ENCODE measurements at places on chromosomes 7 and 10. TPM values are rescaled to one million over a fixed set of nuclear protein-coding genes. Genes with fewer than 3 reads are reported as not detected.

Gene RBP4
- total RNA-seq, result not detected

Gene VWA2
- total RNA-seq, result 1.7 TPM

GRCh38 chr7:143283381-143283780, 1.4 kb upstream of the TMEM139 start:
- no peak for DNase-seq

DNA sequence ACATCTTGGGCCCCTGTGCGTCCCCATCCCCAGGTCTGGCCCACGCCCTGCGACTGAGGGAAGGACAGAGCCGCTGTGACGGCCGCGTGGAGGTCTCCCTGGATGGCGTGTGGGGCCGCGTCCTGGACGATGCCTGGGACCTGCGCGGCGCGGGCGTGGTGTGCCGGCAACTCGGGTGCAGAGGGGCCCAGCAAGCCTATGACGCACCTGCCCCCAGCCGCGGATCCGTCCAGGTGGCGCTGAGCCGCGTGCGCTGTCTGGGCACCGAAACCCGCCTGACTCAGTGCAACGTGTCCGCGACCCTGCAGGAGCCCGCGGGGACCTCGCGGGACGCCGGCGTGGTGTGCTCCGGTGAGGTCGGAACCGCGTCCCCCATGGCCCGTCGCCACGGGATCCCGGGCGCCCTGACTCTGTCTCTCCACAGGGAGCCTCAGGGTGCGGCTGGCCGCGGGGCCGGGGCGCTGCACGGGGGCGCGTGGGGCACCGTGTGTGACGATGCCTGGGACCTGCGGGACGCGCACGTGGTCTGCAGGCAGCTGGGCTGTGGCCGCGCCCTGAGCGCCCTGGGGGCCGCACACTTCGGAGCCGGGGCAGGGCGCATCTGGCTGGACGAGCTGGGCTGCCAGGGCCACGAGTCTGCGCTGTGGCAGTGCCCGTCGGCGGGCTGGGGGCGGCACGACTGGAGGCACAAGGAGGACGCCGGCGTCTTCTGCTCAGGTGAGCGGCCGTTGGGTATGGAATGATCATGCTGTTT, 5.9 kb downstream of the SCART1 start:
- peak; percentile 65 for DNase-seq

- DNase-seq, result no peak
Measured at GRCh38 chr7:23072048-23072447, 33.5 kb upstream of the KLHL7 start.

Gene SLC26A3
- not detected for total RNA-seq

- DNase-seq, result no peak
Measured at GRCh38 chr10:69042417-69042816, 45.5 kb upstream of the SRGN start.

- DNase-seq, result peak; percentile 54
Measured at GRCh38 chr7:157961731-157962457, 625.1 kb downstream of the DNAJB6 start.

Gene PHYHIPL
- not detected for total RNA-seq

Gene PNLIP
- not detected for total RNA-seq

Gene CCDC146
- 13.5 TPM for total RNA-seq

DNA sequence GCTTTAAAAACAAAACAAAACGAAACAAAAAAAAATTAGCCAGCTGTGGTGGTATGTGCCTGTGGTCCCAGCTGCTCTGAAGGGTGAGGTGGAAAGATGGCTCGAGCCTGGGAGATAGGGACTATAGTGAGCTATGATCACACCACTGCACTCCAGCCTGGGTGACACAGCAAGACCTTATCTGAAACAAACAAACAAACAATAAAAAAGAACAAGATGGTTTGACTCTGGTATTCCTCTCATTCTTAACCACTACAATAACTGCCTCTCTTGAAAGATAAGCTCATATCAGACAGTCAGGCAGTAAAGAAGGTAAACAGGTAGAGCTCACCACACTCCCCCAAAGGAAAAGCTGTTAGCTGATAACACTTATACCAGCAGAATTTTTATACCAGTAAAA, 14.1 kb upstream of the DUSP5 start:
- no peak for DNase-seq

- DNase-seq, result no peak
Measured at GRCh38 chr10:122740640-122741039, 41.0 kb upstream of the C10orf120 start.

DNA sequence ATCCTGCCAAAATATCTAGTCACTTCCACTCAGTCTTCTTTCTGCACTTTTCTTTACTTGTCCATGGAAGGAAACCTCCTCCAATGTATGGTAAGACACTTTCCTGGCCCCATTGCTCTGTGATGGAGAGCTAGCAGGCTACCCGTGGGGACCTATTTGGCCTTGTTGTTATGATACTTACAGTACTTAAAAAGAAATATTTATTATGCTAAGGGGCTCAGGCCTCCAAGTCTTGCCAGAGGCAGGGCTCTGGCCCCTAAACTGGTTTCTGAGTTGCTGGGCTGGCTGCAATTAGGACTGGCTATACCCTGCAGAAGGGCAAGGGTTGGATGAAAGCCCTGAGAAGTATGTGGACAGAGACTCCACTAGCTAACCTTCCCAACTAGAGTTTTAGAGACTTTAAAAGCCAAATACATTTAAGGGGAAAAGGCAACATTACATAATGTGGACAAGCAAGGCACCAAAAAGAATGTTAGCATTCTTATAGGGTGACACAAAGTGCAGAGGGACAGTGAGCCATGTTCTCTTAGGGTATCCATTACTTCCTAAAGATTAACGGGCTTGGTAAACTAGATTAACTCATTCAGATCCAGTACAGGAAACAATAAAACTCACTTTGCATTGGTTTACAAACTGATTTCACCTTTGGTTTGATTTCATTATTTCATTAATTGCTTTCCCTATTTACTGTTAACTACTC, 84.9 kb upstream of the INHBA start:
- no peak for DNase-seq

DNA sequence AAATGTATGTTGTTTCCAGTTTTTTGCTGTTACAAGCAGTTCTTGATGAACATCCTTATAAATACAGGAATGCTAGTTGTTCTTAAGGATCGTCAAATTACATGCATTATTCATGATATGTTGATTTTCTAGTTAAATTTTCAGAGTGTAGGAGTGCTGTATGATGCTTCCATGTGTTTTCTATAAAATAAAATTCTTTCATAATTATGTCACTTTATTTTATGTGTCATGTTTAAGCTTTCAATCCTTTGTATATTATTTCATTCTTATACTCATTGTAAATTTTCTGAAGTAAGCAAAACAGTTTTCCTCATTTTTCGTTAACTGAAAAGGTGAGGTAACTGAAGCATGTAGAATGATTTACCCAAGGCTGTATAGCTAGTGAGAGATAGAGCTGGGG, 16.8 kb upstream of the MYPN start:
- no peak for DNase-seq

Gene HMX2
- total RNA-seq, result not detected

DNA sequence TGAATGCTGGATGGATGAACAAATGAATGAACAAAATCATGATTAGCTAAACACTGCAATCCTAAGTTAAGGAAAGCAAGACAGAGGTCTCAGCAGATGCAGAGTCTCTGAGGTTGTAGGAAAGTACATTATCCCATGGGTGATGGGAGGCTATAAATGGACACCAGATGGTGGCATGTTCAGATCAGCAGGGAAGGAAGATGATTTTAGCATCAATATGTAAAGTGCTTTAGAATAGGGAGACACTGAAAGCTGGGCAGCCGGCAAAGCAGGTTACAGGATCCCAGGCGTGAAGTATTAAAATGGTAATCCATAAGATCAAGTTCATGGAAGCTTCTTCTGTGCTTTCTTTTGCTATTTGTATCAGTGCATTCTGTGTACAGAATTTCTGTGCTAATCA, 7.9 kb upstream of the RAPGEF5 start:
- DNase-seq, result no peak

DNA sequence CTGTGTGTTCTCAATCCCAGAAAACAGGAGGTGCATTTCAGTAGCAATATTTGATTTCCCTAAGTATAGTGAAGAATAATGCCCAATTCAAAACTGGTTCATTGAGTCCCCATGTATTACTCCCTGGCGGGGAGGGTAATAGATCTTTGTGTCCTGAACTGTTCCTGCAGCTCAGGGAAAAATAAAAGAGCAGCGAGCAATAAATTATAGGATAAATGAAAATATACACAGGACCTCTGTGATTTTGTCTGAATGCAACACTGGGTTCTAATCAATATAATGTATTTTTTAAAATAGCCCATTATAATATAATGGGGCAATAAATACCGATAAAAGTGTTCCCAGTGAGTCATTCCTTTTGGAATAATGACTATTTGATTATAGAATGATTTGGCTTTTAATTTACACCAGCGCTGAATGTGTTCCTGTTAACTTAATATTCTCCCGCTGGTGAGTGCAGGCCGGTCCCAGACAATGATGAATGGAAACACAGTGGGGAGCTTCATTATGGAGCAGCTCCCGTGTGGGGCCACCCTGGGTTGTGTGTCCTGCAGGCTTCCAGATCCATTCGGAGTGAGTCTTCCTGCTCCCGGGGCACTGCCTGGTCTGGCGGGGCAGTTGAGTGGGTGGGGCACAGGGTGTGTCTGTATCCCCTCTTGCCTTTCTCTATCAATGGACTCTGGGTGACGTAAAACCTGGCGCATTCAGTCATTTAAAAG, 263.1 kb downstream of the ACTR3B start:
- no peak for DNase-seq

DNA sequence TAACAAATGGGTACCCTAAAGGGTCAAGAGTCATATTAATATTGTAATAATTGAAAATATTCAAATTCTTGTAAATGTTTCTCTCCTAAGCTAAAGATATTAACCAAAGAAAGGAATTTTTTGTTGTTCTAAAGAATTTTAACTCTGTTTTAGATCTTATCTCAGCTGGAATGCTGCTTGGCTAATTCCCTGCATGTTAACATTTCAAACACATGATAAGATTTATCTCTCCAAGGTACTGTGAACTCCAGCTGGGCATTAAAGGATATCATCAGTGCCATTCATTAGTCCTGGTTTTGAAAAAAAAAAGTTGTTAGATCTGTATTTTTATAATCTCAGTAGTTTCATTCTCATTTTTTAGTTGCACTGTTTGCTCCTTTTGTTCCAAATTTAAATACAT, 76.9 kb downstream of the MAPK8 start:
- no peak for DNase-seq

DNA sequence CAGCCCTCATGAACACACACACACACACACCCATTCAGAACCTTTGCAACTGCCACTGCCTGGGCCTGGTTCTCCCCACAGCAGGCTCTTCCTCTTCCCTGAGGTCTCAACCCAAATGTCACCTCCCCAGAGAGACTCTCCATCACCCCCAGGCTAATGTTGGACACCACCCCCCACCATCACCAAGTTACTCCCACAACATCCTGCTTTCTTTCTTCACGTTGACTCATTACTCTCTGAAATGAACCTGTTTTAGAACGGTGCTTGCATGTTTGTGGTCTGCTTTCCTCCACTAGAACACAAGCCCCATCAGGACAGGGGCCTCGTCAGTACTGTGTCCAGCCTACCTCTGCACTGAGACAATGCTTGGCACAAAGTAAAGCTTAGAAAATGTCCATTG, 16.0 kb downstream of the AFAP1L2 start:
- no peak for DNase-seq

- no peak for DNase-seq
Measured at GRCh38 chr10:62424026-62424425, 49.9 kb downstream of the ZNF365 start.

DNA sequence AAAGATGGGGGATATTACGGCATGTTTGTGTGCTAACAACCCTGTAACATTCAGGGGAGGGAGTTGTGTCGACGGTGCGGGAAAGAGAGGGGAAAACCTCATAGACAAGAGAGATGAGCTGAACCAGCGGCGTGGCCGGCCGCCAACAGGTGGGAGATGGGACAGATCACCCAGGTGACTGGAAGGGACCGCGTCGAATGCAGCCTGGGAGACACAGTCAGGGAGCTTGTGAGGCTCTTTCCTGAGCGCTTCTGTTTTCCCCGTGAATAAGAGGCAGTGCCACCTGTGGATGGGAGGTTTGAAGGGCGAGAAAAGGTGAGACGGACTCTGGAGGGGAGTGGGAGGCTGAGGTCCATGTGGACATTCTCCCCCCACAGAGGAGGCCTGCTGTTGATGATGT, 9.9 kb upstream of the PRKAG2 start:
- peak; percentile 54 for DNase-seq

DNA sequence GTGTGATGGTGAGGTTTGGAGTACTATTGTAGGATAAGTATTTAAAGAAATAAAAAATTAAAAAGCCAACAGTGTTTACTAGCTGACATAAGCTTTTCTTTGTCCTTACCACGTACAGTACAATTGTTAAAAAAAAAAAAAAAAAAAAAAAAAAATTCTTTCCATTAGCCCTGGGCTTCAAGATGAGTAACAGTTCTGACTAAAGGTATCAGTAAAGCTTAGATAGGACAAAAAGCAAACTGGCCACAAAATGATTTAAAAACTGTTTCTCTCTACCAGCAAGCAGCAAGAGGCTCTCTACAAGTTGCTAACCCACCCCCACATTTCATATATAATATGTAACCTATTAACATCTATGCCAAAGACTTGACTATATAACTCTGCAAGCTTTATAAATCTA, 17.5 kb downstream of the HYCC1 start:
- no peak for DNase-seq

- DNase-seq, result no peak
Measured at GRCh38 chr10:127720142-127720541, 16.8 kb upstream of the FOXI2 start.

GRCh38 chr10:59585046-59585700, 124.5 kb downstream of the SLC16A9 start:
- DNase-seq, result no peak

Gene ICA1
- 37.3 TPM for total RNA-seq

Gene SLC29A3
- total RNA-seq, result 15.1 TPM

Gene GPAM
- 6.9 TPM for total RNA-seq

DNA sequence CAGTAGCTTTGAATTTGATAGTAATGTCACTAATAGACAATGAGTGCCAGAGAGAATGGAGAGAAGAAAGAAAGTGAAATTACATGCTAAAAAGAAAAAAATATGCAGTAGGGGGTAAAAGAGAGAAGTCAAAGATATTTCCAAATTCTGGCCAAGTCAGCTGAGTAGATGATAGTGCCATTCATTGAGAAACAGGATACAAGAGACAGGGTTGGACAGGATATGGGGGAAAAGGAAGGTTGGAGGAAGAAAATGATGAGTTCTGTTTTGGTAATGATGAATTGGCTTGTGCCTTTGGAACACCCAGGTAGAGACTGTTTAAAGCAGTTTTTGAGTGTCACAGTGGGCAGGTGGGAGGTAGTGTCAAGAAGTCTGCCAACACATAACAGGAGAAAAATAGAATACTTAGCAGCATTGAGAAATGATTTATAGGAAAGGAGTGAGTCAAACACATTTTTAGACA, 78.3 kb downstream of the LRRC17 start:
- no peak for DNase-seq

DNA sequence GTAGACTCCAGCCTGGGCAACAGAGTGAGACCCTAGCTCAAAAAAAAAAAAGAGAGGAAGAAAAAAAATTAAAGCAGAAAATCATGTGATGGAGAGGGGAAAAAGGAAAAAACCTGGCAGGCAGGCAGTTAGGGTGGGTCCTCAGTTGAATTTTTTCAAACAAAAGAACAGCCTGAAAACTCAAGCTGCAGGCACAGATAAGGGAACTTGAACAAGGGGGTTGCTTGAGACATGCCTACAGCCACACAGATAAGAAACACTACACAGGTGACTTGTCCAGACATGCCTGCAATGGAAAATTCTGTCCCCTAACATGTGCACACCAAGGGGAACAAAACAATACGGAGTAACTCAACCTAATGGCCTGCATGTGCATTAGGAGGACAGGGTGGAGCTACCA, 19.2 kb downstream of the VIM start:
- no peak for DNase-seq

- no peak for DNase-seq
Measured at GRCh38 chr10:114356751-114357514, 47.4 kb downstream of the AFAP1L2 start.

All from spleen (tissue), 13 donors.